ENCODE measurements at places on chromosomes 4 and X.

- no peak for DNase-seq
Observed at GRCh38 chr4:81723019-81723884, 251.5 kb upstream of the RASGEF1B start.

DNA sequence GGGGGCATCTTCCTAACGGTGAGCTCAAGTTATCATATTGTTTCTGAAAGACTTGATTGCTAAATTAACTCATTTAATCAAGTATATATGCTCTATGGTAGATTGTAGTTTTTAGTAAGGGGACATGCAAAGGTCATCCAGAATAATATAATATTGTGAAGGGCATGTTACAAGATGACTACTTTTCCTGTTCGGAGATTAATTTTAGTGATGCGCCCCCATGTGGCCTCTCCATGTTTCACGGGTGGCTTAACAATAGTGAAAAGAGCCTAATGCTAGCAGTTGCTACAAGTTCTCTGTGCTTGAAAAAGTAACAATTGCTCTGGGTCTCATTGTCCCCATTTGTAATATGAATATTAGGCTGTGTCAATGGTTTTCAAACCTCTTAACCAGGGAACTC is 12.2 kb downstream of the SMPX start:
- DNase-seq = peak; percentile 4

- DNase-seq = no peak
Observed at GRCh38 chrX:87376896-87377295, 140.7 kb upstream of the KLHL4 start.

- DNase-seq = peak; percentile 29
Observed at GRCh38 chr4:143185253-143186107, 763 bp downstream of the USP38 start.

GRCh38 chr4:2408401-2408958 is 10.0 kb downstream of the ZFYVE28 start:
- peak; percentile 52 for DNase-seq

- DNase-seq = peak; percentile 20
Observed at GRCh38 chr4:49032440-49033161, 46.5 kb downstream of the CWH43 start.

GRCh38 chr4:11111876-11112275 is 316.8 kb downstream of the HS3ST1 start:
- DNase-seq = no peak

GRCh38 chr4:1763550-1764080 is 29.5 kb upstream of the FGFR3 start:
- DNase-seq = peak; percentile 51

Measured in hematopoietic multipotent progenitor cell treated with erythropoietin and hydrocortisone succinate and interleukin-3 and kit ligand, for 8 days (in vitro differentiated cells).